COLO829 (cell line): ENCODE measurements at places on chromosomes 13 and 19.
A peak's percentile ranks its signal among the peaks of the same experiment; 100 is the strongest.

DNA sequence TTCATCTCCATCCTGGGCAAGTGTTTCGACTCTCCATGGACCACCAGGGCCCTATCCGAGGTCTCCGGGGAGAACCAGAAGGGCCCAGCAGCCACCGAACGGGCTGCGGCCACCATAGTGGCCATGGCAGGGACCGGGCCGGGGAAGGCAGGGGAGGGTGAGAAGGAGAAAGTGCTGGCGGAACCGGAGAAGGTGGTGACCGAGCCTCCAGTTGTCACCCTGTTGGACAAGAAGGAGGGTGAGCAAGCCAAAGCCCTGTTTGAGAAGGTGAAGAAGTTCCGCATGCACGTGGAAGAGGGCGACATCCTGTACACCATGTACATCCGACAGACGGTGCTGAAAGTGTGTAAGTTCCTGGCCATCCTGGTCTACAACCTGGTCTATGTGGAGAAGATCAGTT lies 4.7 kb upstream of the MAP2K7 start:
- DNase-seq, result no peak

DNA sequence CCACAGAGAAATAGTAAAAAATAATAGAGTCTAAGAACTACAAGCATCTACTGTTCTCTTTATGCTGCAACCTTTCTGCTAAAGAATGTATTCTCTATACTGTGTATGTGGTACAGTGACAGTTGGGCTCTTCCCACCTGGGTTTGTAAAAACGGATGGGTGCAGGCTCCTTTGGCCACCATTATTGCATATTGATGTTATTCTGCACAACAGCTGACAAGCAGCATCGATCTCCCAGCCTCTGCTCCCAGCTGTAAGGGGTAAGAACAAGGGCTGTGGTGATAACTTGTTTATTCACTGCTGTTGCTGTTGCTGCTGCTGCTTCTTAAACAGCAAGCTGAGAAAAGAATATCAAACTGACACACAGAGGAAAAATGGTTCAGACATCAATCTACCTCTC lies 56.1 kb downstream of the KCNRG start:
- no peak for DNase-seq

DNA sequence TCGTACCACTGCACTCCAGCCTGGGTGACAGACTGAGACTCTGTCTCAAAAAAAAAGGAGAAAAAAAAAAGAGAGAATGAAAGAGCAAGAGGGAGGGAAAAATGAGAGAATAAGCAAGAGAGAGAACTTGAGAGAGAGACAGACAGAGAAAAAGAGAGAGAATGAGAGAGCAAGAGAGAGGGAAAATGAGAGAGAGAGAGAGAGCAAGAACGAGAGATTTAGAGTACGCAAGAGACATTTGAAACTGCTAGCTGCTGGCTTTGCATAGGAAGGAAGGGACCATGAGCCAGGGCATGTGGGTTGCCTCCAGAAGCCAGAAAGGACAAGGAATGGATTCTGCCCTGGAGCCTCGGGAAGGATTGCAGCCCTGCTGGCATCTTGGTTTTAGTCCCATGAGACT lies 9.6 kb upstream of the ADGRE1 start:
- DNase-seq, result no peak

GRCh38 chr13:39571502-39572092 lies 31.4 kb downstream of the LHFPL6 start:
- no peak for DNase-seq

DNA sequence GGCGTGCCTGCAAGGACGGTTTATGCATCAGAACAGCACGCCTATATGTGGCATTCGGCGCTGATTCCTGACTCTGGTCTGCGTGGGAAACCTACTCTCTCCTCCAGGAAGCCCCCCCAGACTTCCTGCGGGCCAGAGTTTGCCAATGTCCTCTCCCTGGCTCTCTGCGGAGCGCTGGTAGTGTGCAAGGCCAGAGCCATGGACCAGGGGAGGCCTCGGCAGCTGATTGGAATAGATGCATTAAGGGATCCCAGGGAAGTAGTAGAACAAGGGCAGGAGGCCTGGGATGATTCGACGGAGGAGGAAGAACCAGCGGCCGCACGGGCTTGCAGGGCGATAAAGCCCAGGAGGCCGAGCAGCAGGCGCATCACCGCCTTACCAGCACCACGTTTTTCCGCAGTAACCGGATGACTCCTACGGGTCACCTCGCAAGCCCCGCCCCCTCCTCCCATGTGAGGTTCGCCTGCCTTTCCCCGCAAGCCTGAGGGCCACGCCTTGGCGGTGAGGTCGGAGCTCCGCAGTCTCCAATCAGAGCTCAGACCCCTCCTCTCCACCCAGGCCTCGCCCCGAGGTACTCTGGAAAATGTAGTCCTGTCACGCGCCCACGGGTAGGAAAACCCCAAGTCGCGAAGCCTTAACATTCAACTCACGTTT lies 5.0 kb downstream of the CLEC11A start:
- no peak for DNase-seq

DNA sequence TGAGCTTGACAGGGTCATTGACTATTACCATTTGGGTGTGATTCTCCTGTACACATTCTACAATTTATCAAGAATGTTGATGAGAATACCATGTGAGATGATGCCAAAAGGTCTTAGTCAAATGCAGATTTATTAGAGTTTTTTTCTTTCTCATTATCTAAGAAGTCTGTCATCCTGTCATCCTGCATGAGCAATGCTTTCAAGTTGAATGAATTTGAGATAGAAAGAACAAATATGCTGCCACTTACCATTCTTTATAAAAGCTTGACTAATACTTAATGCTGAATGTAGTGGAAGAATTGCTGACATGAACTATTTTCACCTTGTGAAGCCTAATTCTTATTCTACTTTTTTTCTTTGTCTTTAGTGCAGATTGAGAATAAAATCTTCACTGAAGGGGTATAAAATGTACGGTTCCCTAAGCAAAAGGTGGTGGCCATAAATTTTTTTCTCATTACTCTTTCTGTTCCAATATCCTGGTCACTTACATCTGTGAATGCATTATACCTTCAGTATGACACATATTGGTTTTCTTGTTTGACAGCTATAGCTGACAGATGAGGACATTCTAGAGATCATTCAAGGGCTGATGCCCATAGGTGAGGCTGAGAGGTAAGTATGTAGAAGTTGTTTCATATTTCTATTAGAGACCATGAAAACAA lies 1434.7 kb downstream of the SLITRK1 start:
- no peak for DNase-seq

GRCh38 chr13:90315061-90315460 lies 1032.4 kb upstream of the MIR17HG start:
- DNase-seq, result no peak

DNA sequence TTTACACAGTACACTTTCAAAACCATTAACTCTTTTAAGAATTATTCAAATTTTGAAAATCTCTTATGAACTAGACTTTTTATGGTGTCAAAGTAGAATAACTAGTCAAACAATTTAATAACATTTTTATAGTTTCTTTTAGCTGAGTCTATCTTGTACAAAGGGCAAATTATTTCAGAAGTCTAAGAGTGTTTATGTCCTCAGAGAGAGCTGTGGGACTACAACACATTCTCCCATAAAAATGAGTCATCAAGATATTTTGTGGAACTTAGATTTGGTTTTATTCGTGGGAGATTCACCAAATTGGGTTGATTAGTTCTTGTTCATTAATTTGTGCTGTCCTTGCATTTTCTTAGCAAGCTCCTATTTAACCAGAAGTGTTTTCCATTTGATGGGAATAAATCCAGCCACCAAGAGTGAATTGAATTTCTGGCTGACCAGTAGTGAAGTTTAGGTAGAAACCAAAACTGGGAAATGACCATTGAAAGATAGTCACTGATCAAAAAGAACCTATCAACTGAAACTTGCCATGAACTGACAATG lies 291.0 kb downstream of the DLEU7 start:
- no peak for DNase-seq

- DNase-seq, result no peak
Observed at GRCh38 chr19:14149509-14149994, 13.2 kb upstream of the ASF1B start.

- no peak for DNase-seq
Observed at GRCh38 chr19:6740589-6741343, 1.3 kb downstream of the TRIP10 start.

DNA sequence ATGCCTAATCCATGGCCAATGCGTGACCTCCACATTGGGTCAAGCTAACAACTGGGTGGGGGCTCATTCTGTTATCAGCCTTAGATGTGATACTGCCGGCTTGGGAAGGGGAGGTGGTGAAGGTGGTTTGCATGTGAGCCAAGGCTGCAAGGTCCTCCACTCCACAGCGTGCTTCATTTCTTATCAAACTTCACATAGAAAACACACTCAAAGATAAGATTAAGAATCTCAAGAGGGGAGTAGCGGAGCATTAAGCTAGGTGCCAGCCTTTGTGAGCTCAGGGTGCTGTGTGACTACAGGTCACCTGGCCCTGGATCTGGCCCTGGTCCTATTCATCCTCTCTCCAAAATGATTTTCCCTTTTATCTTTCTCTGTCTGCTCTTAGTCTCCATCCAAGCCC lies 13.3 kb upstream of the ARGLU1 start:
- no peak for DNase-seq

- DNase-seq, result no peak
Observed at GRCh38 chr13:23741879-23742510, 147.2 kb downstream of the MIPEP start.

GRCh38 chr19:15418231-15418578 lies 583 bp downstream of the AKAP8L start:
- no peak for DNase-seq

GRCh38 chr19:37513397-37513796 lies 6.7 kb downstream of the ZNF793 start:
- DNase-seq, result no peak

DNA sequence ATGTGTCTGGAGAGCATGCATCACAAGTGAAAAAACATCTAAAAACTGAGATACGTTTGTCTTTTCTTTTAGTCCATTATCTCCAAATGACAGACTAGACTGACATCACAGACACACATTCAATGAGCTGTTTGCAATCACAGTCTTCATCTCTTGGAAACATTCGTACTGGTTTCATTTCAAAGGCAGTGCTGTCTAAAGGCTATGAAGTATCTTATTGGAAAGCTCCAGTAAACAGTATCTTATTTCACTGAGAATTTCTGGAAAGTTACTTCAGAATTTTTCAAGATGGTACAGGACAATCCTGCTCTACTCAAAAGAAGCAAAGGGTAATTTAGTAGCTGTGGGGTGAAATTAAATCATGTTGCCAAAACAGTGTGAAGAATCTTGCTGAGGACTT lies 53.5 kb upstream of the TNFRSF19 start:
- no peak for DNase-seq

- no peak for DNase-seq
Observed at GRCh38 chr13:83880275-83881139, 1.8 kb downstream of the SLITRK1 start.

DNA sequence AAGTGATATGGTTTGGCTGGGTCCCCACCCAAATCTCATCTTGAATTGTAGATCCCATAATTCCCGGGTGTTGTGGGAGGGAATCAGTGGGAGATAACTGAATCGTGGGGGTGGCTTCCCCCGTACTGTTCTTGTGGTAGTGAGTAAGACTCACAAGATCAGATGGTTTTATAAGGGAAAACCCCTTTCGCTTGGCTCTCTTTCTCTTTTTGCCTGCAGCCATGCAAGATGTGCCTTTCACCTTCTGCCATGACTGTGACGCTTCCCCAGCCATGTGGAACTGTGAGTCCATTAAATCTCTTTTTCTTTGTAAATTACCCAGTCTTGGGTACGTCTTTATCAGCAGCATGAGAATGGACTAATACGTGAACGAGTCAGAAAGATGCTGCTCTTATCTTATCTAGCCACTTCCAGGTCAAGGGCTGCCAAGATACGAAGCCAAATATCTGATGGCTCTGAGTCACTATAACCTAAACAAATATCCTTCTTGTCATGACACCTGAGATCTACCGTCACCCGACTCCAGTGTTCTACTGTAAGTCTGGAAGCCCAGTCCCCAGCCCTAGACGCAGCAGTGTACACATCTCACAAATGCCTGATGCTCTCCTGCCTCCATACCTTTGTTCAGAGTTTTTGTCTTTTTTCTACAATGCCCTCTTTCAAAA lies 45.9 kb downstream of the SLC15A1 start:
- DNase-seq, result no peak

GRCh38 chr13:62067821-62068220 lies 652.2 kb upstream of the PCDH20 start:
- DNase-seq, result no peak

DNA sequence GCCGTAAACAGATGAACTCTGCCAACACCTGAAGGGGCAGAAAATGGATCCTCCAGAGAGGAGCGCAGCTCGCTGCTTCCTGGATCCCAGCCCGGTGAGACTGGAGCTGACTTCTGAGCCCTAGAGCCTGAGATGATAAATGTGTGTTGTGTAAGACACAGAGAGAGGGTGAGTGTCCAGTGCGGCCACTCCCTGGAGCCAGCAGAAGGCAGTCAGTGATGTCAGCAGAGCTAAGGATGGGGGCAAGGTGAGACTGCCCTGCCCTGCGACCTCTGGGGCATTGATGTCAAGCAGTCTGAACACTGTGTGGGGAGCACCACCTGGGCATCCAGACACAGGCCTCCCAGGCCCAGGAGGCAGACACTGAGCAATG lies 9.7 kb upstream of the SLC35E1 start:
- no peak for DNase-seq

DNA sequence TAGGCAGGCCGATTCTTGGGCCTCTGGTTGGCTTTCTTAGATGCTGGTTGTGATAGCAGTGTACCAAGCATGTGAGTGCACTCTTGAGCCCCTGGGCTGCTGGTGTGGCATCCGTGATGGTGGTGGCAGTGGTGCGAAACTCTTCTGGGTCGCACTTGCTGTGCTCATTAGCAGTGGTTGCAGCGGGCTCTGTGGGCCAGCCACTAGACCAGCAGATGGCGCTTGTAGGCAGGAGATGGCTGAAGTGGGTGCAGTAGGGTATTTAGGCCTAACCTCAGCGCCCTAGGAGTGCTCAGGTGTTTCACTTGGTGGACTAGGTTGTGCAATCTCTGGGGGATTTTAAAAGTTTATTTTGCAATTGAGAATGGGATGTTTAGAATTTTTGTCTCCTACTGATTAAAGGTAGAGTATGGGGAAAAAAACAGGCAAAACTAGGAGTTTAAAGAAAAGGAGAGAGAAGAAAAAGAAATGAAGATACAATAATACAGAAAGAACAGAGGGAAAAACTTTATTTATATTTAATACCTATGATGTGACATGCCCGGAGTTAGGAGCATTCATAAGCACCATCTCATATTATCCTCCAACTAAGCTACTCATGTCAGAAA lies 4.3 kb upstream of the ZNF17 start:
- peak; percentile 57 for DNase-seq

GRCh38 chr13:39462428-39462827 lies 140.6 kb downstream of the LHFPL6 start:
- DNase-seq, result no peak

- DNase-seq, result peak; percentile 89
Observed at GRCh38 chr19:46451352-46451751, 20.0 kb downstream of the PNMA8A start.

- DNase-seq, result no peak
Observed at GRCh38 chr19:55552206-55552605, 6.9 kb upstream of the SBK3 start.

GRCh38 chr19:1551068-1552040 lies 16.8 kb downstream of the MEX3D start:
- DNase-seq, result no peak

GRCh38 chr13:101691341-101691860 lies 238.9 kb downstream of the ITGBL1 start:
- DNase-seq, result no peak
